ENCODE measurements at places on chromosomes 4 and X.
A peak's percentile ranks its signal among the peaks of the same experiment; 100 is the strongest.

- DNase-seq = no peak
Observed at GRCh38 chr4:154390324-154390723, 101.3 kb downstream of the DCHS2 start.

GRCh38 chr4:113952452-113953029 lies 26.9 kb downstream of the ARSJ start:
- DNase-seq = peak; percentile 75

GRCh38 chrX:53354669-53355068 lies 67.8 kb downstream of the SMC1A start:
- DNase-seq = no peak

DNA sequence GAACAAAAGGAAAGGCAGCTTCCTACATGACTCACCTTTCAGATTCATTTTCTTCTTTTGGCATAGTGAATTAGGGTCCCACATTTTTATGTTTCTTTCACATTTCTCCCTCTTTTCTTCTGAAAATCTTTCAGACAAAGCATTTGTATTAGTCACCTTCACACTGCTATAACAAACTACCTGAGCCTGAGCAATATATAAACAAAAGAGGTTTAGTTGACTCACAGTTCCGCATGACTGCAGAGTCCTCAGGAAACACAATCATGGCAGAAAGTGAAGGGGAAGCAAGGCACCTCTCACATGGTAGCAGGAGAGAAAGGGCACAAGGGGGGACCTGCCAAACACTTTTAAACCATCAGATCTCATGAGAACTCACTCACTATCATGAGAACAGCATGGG lies 36.9 kb downstream of the MAGEA9 start:
- DNase-seq = no peak

DNA sequence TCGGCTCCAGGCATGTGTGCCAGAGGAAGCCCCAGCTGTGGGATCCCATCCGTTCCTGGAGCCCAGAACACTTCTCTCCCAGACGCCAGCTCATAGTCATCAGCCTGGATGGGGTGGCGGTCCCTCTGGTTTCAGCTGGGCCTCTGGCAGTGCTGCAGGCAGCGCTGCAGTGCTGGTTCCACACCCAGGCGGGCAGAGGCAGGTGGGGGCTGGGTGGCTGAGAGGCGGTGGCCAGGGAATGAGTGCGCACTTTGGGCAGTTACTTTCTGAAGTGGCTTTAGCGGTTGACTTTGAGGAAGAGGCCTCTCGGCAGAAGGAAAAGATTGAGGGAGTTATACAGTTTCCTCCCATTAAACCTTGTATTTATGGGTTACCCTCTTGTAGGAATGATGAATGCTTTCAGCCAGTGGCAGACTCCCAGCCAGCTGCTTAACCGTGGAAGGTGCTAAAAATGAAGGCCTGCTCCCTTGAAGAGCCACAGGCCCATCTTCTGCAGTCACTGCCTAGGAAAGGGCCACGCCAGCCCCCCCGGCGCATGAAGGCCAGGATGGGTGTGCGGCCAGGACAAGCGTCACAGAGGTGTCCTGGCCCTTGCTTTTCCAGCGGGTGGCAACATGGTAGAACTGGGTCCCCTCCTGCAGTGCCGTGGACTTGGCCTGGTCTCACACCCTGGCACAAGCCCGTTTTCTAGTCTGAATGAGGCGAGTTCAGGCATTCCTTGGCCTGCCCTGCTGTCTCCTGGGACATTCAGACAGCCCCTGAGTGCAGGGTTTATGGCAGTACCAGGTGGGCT lies 9.9 kb downstream of the TADA2B start:
- no peak for DNase-seq

GRCh38 chrX:13662355-13662791 lies 9.4 kb downstream of the TCEANC start:
- DNase-seq = no peak

DNA sequence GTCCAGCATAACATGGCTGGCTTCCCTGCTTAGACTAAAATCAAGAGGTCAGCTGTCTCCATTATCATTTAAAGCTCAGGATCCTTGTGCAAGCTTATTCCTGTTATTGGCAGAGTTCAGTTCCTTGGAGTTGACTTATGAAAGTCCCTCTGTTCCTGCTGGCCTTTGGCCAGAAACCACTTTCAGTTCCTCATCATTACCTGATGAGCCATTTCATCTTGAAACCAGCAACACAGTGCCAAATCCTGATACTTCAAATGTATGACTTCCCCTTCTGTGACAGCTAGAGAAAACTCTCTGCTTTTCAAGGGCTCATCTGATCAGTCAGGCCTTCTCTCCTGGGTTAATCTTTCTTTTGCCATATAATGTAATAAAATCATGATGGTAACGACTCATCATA lies 110.6 kb upstream of the FSTL5 start:
- DNase-seq = peak; percentile 26

DNA sequence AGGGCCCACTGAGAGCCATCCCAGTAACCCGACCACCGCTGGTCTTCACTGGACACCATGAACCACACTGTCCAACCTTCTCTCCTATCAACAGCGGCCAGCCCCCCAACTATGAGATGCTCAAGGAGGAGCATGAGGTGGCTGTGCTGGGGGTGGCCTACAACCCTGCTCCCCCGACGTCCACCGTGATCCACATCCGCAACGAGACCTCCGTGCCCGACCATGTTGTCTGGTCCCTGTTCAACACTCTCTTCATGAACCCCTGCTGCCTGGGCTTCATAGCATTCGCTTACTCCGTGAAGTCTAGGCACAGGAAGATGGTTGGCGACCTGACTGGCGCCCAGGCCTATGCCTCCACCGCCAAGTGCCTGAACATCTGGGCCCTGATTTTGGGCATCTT lies 423.8 kb upstream of the EPHA5 start:
- DNase-seq = no peak

DNA sequence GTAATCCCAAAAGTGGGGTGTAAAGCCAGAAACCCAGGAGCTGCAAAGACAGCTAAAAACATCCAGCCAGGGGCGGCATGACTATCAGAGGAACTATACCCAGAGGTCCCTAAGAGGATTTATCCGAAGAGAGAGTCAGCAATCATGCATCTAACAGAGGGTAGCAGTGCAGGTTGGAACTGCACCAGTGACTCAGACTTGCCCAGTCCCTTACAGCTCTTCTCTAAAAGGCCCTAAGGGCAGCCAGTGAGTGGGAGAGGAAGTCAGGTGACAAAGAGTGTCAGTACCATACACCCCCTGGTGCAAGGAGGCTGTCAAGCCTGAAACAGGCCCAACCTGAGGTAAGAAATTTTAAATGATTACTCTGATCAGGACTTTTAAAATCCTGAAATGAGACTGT lies 88.1 kb downstream of the CAMK2D start:
- peak; percentile 28 for DNase-seq

Measured in NCI-H82 (cell line).